IPS-NIHi11 (cell line): ENCODE measurements at places on chromosomes 12 and 14.

DNA sequence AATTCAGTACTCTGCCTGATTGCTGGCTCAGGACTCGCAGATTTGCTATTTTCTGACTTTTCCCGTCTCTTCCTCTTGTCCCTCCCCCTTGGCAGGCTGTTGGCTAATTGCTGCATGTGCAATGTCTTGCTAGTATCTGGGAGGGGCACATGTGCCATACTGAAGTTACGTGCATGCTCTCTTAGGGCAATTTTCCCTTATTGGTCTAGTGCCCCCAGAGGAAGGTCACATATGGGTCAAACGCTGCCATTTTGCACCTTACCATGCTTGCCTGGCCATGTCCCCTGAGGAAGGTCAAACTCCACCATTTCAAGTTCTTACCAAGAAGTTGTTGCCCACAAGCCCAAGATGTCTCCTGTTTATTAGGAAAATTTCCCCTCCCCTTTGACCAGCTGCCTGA is 13.9 kb upstream of the ERC1 start:
- DNase-seq, result no peak

GRCh38 chr12:61111218-61111617 is 1149.0 kb upstream of the USP15 start:
- no peak for DNase-seq

- no peak for DNase-seq
Observed at GRCh38 chr12:93595351-93595750, 22.9 kb downstream of the SOCS2 start.

- peak; percentile 51 for DNase-seq
Observed at GRCh38 chr12:123983822-123984485, 10.9 kb downstream of the ZNF664 start.

DNA sequence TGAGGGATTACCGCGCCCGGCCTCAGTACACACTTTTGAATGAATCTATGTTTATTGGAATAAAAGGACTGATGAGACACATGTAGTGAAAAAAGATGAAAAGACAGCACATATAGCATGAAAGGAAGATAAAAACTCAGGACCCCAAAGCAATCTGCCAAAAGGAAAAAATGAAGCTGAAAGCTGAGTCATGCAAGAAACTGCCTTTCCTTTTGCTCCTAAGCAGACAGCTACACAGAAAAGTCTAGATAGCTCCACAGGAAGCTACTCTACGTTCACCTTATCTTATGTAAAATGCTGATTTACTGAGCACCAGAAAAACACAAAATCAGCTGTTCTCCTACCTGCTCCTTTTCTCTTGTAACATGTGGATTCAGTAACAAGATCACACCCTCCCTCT is 128.4 kb downstream of the NTF3 start:
- no peak for DNase-seq
